Left ventricle myocardium inferior (tissue), 1 donor: ENCODE measurements at places on chromosomes 12 and 14.
A peak's percentile ranks its signal among the peaks of the same experiment; 100 is the strongest.

DNA sequence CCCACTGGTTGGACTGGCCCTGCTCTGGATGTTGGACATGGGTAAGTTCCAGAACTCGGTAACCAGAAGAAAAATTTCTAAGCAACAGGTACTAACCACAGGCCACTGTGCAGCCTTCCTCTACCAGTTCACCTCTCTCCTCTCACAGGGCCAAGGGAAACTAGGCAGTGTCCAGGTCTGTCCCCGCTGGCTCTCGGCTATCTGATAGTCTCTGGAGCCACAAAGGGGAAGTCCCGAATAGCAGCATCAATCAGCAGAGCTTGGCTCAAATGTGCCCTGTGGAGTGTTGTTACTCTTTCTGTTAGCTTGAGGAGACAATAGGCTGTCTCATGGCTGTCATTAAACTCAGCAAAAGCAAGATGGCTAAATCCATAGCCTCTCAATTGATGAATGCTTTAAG is 73.2 kb downstream of the TSPAN11 start:
- no peak for DNase-seq

DNA sequence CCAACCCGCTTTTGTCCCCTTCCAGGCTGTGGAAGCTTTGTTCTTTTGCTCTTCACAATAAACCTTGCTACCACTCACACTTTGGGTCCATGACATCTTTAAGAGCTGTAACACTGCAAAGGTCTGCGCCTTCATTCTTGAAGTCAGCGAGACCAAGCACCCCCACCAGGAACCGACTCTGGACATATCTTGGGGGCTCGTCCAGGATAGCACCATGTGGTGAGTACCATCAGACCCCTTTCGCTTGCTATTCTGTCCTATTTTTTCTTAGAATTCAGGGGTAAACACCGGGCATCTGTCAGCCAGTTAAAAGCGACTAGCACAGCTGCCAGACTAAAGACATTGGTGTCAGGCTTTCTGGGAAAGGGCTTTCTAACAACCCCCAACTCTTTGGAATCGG is 137.6 kb upstream of the PPFIA2 start:
- DNase-seq, result no peak

- no peak for DNase-seq
Observed at GRCh38 chr12:50467439-50467838, 37.3 kb upstream of the DIP2B start.

DNA sequence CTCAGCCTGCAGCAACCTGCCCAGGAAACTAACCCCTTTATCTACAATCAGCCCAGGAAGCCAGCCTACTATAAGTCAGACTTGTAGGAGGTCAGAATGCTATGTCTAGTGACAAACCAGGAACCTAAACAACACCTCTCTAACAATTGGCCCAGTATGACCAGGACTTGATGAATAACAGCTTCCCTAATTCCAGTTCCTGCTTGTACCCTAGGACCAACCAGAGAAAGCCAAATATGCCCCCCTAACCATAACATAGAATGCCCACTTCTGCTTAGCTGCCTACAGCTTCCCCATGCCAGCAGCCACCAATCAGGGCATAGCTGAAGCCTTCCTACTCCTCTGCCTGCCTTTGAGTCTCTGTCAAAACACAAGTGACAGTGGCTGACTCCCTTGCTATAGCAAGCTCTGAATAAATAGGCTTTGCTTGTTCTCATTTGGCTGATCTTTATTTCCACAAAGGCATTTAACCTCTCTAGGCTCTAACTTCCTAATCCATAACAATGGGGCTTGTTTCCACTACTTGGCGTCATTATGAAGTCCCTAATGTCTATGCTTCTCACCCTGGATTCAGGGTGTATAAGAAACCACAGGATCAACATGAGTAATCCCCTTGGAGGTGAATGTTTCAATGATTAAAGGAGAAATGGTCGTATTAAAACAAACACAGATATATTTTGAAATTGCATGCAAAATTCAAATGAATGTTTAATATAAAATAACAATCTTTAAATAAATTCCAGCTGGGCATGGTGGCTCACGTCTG is 220.2 kb downstream of the ANO6 start:
- DNase-seq, result no peak

- DNase-seq, result no peak
Observed at GRCh38 chr12:131137009-131137835, 183.5 kb downstream of the ADGRD1 start.

DNA sequence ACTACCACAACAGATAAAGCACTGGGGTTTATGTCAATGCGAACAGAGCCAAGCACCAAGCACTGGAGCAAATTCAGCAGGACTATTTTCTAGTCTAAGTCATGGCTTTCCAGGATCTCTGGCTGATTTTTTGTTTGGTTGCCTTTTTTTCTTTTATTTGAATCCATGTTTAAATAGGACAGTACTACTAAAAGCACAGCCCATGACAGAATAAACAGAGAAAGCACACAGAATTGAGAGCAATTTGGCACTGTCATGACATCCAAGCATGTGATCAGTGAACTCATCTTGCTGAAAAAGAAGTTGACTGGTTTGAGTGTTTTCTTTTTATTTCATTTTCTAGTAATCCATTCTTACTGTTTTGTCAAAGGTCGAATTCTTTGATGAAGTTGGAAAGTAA is 23.1 kb upstream of the RERG start:
- DNase-seq, result no peak

DNA sequence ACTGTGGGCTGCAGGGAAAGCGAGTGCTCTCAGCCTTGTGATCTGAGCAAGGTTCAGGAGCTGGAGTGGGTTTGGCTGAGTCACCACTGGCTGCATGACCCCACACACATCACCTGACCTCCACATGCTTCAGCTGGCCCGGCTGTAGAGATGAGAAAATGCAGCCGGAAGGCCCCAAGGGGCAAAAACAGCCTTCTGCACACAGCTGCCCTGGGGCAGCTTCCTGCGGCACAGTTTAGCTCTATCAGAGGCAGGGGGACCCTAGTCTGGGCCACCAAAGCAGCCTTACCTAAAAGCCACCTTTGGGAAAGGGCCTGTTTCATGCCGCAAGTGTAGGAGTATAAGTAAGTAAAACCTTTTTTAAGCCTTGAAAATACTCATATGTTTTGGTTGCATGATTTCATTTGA is 123.3 kb downstream of the SSPN start:
- DNase-seq, result peak; percentile 51

- DNase-seq, result no peak
Observed at GRCh38 chr12:81206429-81206828, 128.6 kb downstream of the ACSS3 start.

DNA sequence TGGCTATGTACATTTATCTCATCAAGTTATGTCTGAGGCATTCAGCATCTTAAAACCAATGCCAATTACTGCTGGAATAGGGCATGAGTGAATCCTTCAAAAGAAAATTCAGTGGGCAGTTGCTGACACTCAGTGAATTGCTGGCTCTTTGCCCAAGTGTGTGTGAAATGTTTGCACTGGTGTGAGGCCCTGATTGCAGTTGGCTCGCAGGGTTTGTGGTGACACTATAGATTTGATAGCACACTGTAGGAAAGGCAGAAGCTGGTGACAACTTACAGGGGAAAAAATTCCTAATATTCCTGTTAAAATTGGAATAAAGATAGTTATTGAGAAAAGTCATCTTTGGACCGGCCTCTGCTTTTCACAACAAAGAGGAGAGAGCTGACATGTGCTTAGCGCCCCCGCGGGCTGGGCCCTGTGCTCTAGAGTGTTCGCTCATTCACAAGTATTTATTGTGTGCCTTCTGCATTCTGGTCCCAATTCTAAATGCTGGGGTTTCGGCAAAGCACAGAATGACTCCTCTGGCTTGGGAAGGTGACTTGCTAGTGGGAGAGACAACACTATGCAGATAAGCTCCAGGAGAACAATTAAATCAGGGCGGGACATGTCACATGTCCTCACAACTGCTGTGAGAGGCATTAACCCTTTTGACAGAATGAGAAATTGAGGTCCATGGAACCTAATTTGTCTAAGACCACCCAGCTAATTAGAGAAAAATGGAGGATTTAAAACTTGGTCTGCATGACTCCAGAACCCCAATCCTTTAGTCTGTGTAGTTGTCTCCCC is 418.7 kb downstream of the NPAS3 start:
- DNase-seq, result no peak

GRCh38 chr12:72133497-72134055 is 138.6 kb upstream of the TRHDE start:
- DNase-seq, result no peak
